ENCODE measurements at places on chromosomes 16 and 17.
A peak's percentile ranks its signal among the peaks of the same experiment; 100 is the strongest.

DNA sequence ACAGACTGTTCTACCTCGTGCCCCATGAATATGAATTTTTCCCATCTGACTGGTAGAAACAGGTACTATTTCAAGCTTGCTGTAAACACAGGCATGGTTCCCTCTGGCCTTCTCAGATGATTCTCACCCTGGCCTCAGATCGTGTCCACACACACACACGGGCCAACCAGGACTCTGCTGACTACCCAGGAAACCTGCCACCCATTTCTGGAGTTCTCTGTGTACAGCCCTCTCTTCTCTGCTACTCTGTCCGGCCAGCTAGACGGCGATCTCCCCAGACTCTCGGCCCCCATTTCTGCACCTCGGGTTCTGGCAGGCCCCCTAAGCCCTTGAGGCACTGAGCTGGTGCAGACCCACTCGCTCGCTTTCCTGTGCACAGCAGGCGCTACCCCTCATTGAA lies 31.2 kb downstream of the RPA1 start:
- DNase-seq = no peak

GRCh38 chr16:48378836-48379235 lies 6.4 kb downstream of the SIAH1 start:
- no peak for DNase-seq

DNA sequence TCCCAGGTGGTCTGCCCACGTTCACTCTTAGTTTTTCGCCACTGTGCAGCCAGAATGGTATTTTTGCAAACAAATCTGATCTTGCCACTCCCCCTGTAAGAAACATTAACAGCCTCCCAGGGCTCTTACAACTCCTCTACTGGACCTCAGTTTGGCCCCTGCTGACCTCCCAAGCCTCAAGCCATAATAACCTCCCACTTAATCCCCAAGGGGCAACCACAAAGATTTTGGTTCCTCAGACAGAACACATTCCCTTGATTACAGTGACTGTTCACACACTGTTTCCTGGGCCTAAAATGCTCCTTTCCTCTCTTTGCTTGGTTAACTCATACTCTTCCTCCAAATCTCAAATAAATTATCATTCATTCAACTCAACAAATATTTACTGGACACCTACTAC lies 21.5 kb upstream of the CD300E start:
- DNase-seq = no peak

GRCh38 chr17:77451894-77452852 lies 311.4 kb downstream of the SEC14L1 start:
- peak; percentile 90 for DNase-seq

GRCh38 chr16:457732-458400 lies 32.4 kb downstream of the RAB11FIP3 start:
- no peak for DNase-seq

GRCh38 chr16:6615636-6616035 lies 717.0 kb upstream of the RBFOX1 start:
- DNase-seq = no peak

All from retina (tissue), 1 donor.